ENCODE measurements at places on chromosomes 7 and 10.

DNA sequence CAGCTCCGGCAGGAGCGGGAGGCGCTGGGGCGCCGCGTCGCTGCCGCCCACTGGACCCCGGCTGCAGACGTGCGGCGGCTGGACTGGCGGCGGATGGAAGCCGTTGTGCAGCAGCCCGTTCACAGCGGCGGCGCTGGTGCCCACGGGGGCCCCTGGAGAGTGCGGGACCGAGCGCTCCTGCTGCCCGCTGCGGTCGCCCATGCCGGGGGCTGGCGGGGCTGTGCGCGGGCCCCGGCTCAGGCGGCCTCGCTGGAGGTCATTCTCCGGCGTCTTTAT is 413 bp downstream of the PANK1 start:
- no peak for DNase-seq

- peak; percentile 64 for DNase-seq
These were observed 21.2 kb downstream of the CYP17A1 start for GRCh38 chr10:102815790-102816549.

DNA sequence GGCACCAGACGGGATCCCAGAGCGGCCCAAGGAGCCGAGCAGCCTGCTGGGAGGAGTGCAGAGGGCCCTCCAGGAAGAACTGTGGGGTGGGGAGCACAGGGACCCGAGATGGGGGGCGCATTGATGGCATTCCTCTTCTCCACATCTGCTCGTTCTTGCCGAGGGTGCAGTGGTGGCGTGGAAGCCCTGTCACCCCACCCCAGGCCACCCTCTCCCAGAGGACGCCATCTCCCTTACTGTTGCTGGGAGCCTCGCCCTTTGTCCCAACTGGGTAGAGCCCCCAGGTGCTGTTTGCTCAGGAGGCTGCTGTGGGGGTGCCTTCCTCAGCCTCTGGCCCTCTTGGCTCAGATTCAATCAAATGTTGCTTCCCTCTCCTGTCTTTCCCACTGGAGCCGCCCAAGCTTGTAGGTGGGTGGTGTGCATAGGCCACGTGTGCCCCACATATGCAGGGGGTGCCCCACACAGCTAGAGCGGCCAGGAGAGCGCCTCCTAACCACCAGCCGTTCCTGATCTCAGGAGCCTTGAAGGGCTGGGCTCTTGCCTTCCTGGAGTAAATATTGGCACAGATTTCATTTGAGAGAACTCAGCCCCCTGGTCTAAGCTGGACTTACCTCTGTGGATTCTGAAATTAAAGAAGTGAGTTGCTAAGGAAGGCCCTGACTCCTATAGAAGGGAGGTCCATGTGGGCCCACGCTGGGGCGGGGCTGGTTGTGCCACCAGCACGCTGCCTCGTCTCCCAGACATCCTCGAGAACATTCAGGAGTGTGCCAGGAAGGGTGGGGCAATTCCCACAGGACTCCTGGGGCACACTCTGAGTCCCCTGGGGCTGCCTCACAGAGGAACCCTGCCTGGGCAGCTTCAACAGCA is 39.2 kb downstream of the ZNF467 start:
- no peak for DNase-seq

GRCh38 chr7:22477262-22477661 is 22.7 kb downstream of the STEAP1B start:
- no peak for DNase-seq

GRCh38 chr7:8131694-8132605 is 130.0 kb downstream of the ICA1 start:
- DNase-seq, result no peak

- no peak for DNase-seq
These were observed 375.9 kb downstream of the DNAJB6 start for GRCh38 chr7:157712666-157713235.

- no peak for DNase-seq
These were observed 34.2 kb upstream of the ANKRD2 start for GRCh38 chr10:97538411-97538810.

- DNase-seq, result peak; percentile 80
These were observed at the start of gene PRDX3 for GRCh38 chr10:119178372-119179119. PRDX3 (minus strand) TSS chr10:119178812; CDS start chr10:119178790, 22 bp downstream.

DNA sequence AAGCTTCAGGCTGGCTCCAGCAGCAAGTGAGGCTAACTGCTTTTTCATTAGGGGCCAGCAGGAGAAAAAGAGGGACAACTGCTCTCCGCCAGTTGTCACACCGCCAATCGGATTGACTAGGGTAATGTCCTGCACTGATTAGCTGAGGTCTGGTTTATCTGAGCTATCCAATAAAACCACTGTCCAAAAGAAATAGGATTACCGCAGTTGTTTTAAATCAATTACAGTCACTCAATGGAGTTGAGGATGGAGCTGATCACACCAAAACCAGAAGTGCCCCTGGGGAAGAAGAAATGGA is 351.4 kb upstream of the NPVF start:
- DNase-seq, result no peak

DNA sequence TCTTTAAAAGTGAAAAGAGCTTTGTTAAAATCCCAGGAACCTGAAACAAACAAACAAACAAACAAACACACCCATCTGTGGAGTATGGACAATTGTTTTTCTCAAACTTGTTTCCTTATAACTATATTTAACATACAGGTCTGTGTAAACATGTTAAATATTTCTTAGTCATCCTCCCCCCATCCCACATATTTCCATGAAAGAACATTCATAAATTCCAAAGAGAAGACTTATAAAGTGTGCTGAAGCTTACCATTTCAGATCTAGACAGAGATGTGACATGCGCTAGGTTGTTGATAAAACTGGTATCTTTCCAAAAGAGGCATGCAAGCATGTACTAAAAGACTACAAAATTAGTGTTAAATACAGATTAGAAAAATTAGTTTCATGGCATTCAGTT is 6.5 kb downstream of the FKBP14 start:
- DNase-seq, result no peak

DNA sequence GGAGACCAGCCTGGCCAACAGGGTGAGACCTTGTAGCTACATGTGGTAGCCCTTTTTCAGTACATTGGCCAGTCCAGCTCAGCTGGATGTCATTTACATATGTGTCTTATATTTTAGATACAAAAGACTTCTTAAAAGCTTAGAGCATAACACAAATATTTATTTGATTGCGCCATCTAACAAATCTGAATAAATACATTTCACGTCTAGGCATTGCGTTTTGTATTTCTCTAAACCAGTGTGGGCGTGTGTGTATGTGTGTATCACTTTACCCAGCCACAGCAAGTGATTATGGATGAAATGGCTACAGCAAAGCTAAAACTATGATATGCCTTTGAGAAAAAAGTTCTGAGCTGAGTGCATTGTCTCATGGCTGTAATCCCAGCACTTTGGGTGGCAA is 14.0 kb downstream of the RABGEF1 start:
- no peak for DNase-seq
